ENCODE measurements at places on chromosomes 5 and 9. TPM values are rescaled to one million over a fixed set of nuclear protein-coding genes. Genes with fewer than 3 reads are reported as not detected.

GRCh38 chr5:156354571-156354970 lies 27.6 kb downstream of the SGCD start:
- DNase-seq = no peak

GRCh38 chr5:43191740-43192557 lies at the start of gene NIM1K:
TSS of gene NIM1K (plus strand) at chr5:43192225. CDS start at chr5:43245776, 53,551 bp downstream.
- no peak for DNase-seq

DNA sequence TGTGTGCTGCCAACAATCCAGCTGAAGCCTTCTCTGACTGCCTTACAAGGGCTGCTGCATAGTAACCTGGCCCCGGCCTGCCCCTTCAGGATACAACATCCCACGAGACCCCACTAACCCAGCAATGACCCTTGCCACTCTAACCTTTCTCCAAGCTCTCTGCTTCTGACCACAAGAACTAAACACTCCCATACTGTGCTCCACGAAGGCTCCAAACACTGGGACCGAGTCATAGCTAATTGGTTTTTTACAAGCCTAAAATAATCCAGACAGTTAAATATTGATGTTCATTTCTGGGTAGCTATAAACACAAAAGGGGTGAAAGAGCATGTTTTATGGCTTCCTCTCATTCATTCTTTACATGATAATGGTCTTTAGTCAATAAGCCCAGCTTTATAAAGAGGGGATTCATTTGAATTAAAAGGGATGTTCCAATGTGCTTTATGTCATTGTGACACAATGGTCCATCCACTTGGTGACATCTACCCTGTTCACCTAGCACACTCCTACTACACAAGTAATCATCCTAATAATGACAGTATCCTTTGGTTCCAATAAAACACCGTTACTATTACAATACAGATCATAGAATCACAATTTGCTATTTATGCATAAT lies 16.2 kb upstream of the TLE4 start:
- no peak for DNase-seq

- no peak for DNase-seq
These were observed 106.2 kb downstream of the MAP1B start for GRCh38 chr5:72213482-72213881.

The ORM2 gene
- not detected for total RNA-seq

The FSTL4 gene
- total RNA-seq = 1.1 TPM

Data from A172 (cell line).